ENCODE measurements at places on chromosomes 3 and 15.

GRCh38 chr15:35880896-35881295 is 334.9 kb upstream of the DPH6 start:
- DNase-seq: no peak

DNA sequence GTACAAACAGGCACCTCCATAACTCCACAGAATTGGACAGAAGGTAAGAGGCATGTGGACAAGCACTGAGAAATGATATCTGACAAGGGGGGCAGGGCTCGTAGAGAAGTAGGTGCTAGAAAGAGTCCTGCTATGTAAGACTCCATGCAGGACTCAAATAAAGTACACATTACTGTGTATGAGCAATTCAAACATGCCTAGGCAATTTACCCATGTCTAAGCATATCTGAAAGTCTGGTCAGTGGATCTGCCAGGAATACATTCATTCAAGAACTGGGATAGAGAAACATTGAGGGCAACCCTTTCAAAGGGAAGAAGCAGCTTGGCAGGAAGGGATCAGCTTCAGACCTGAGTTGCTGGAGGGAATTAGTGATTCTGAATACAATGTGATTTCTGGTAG is 174.1 kb upstream of the MCTP2 start:
- no peak for DNase-seq

- DNase-seq: no peak
These were observed 38.1 kb downstream of the MFSD1 start for GRCh38 chr3:158839966-158840365.

DNA sequence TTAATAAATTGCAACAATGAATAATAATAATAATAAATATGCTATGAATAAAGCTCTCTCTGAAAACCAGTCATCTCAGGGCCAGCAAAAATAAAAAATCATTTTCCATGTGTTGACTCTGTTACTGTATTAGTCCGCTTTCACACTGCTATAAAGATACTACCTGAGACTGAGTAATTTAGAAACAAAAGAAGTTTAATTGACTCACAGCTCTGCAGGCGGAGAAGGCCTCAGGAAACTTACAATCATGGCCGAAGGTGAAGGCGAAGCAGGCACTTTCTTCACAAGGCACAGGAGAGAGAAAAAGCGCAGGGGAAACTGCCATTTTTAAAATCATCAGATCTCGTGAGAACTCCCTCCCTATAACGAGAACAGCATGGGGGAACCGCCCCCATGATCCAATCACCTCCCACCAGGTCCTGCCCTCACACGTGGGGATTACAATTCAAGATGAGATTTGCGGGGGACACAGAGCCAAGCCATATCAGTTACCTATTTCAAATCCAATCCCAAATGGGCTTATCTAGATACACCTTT is 224.1 kb downstream of the IGSF11 start:
- no peak for DNase-seq

DNA sequence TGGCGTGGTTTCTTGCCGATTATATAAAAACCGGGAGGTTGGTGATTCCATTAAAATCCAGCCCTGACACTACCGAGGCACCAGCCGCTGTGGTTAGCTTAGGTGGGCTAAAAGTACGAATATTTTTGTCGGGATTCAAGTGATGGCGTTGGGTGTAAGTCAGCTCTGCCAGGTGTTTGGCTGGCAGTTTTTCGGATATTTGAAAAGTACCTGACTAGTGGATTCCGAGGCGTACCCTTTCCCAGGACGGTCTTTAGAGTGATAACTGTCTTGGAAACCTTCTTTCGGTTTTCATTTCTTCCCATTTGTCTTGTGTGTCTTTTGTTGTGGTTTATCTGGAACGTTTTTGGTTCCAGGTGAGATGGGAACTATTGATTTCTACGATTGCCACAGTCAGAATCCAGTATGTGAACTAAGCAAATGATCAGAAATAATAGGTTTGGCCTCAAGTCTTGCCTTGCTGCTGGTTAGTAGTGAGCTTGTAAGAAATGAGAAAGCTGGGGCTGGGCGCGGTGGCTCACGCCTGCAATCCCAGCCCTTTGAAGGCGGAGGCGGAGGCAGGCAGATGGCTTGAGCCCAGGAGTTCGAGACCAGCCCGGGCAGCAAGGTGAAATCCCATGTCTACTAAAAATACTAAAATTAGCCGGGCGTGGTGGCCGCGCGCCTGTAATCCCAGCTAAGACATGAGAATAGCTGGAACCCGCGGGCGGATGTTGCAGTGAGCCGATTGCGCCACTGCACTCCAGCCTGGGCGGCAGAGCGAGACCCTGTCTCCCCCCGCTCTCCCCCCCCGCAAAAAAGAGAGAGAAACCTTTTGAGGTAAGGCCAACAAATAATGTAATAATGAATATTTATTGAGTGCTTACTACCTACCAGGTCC is 1.4 kb downstream of the FYTTD1 start:
- peak; percentile 16 for DNase-seq

DNA sequence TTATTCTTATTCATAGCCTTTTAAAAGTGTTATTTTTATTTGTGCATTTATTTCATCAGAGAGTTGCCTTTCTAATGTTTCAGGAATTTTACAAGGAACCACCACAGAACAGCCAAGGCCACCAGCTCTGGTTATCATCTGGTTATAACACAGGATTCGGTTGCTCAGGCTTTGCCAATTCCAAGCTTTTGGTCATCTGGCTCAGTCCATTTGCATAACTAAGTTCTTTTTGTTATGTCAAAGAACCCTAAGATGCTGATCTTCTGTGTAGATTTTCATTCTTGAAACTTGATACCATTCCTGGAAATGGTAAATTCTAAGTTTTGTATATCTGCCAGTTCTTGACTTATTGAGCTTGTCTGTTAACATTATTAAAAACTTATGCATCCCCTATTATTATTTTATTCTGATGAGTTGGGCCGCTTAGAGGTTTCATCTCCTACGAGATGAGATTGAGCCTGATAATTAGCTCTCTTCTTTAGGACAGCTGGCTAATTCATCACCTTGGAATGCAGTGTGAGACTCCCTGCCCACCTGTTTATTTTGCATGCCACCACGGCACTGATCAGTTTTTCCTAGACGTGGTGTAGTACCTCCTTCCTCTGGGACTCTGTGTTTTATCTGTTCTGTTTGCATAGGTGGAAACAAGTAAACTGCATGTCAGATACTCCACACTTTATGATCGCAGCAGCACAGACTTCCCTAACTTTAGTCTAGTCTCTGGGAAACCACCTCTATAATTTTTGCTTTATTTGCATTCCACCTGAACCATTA is 264.8 kb downstream of the SLCO3A1 start:
- DNase-seq: no peak

DNA sequence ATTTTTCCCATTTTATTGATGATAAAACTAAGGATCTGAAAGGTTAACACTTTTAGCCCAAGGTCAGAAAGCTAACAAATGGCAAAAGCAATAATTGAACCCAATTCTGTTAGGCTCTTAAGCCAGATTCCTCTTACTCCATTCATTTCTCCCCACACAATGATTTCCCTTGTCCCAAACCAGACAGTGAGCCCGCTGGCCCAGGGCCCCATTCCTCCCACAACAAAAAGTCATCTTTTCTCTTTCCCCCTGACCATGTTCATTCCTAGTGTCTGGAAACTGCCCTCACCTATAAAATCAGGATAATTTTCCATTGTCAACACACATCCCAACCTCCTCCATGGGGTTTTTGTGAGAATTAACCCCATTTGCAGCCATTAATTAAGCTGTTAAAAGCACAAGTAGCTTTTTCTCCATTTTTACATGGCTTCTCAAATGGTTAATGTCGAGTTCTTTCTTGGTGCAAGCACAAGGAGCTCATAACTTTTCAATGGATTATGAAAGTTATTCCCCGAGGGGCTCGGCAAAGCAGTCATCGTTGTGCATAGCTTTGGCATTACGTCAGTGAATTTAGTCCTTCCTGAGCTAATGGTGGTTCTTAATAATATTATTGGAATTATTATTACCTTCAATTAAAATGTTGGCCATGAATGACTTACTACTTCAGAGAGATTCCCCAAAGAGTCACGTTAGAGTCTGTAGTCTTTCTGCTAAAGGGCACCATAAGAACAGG is 151.0 kb upstream of the WNT5A start:
- DNase-seq: no peak

DNA sequence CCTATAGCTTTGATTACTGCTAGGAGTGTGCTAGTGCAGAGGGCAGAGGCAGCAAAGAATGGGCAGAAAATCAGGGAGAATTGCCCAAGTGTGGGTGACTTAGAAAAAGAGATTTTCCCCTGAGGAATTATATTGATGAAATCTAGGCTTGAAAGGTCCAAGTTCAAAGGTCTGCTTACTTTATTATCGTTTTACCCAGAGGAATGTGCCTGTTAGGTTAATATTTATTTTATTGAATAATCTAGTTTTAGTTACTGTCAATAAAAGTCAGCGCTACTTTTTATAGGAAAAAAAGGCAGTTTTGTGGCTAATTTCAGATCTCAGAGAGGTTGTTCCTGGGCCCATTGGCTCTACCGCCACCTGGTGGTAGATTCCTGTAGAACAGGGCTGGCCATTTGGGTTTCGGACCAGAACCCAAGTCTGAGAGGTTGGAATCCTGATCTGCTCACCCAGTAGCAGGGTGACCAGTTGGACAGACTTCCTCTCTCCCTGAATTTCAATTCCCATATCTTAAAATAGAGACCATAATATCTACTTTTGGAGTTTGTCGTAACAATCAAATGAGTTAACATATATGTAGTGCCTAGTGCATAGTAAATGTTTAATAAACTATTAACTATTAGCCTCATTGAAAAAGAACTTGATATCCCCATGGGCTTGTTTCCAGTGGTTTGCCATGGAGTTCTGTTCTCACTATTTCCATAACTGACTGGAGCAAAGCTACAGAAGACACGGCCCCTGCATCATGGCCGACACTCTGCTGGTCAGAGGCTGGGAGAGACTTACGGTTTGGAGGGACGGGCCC is 62.7 kb upstream of the ZNF148 start:
- peak; percentile 37 for DNase-seq

Measured in right lung (tissue), 10 donors.